ENCODE measurements at places on chromosomes 1 and 21.
A peak's percentile ranks its signal among the peaks of the same experiment; 100 is the strongest.

DNA sequence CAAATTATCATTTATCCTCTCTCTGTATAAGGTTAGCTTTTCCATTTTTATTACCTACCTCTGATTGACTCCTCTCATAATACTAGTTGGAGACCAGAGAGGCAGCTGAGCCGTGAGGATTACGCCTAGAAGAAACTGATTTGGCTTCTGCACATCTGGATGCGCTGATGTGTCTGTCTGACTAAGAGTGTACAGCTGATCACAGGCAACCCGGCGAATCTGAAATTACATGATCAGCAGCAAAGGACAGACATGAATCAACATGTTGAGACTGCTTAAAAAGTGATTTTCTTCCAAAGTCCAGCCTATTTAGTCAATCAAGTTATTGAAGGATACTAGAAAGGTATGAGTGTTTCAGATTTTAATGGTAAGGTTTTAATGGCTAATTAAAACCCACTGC, 81.2 kb downstream of the PCSK9 start:
- DNase-seq: no peak

DNA sequence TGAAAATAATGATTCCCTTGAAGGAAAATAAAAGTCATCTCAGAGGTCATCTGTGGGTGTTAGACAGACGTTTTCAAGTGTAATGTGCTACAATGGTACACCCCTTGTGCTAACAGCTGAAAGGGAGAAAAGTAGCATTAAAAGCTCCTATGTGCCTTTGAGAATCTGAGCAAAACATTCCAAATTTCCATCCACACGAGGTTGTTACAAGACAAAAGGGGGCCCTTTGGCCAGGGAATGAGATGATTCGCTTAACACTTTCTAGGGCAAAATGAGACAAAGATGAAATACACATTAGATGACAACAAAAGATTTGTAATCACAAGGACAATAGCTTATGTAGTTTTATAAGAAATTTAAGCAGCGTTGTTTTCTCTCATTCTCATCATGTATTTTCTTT, 303.6 kb downstream of the LMX1A start:
- no peak for DNase-seq

DNA sequence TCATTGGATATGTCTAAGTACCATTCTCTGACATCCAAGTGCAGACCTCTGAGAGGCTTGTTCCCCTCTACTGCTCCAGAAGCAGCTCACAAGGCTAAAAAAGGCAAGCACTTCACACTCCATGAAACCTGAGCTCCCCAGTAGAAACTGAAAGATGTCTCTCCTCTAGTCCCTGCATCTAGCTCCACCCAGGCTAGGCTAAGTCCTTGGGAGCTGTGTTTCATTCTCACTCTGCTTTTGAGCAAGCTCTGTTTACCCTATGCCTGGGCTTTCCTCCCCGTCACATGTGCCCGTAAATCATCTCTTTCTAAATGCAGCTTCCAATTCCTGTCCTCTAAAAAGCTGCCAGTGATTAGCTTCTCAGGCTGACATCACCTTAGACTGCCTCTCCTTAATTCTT, 39.0 kb downstream of the LRRC71 start:
- no peak for DNase-seq

DNA sequence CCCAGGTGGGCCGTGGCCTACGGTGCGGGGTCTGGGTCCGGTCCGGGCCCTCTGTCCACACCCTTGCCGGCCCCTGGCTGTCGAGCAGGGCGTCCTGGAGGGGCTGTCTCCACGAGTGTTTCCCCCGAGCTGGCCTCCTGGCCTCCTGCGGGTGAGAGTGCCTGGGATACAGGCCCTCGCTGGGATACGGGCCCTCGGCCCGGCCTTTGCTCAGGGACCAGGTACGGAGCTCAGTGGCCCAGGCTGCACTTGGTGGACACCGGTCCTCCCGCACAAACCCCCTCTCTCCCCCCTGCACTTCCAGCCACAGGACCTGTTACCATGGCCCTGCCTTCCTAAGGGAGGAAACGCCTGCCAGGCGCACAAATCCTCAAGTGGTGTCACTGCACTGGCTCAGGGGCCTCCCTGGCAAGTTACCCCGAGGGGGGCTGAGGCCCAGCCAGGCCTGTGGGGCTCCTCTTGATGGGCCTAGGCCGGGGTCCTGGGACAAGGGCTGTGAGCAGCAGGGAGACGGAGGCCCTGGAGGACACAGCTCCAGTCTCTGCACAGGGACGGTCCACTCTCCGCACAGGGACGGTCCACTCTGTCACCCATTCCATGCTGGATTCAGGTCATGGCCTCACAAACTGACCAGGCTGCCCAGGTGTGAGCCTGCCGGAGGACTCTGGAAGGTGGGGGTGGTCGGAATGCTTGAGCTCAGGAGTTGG, 18.2 kb upstream of the RNF223 start:
- no peak for DNase-seq

DNA sequence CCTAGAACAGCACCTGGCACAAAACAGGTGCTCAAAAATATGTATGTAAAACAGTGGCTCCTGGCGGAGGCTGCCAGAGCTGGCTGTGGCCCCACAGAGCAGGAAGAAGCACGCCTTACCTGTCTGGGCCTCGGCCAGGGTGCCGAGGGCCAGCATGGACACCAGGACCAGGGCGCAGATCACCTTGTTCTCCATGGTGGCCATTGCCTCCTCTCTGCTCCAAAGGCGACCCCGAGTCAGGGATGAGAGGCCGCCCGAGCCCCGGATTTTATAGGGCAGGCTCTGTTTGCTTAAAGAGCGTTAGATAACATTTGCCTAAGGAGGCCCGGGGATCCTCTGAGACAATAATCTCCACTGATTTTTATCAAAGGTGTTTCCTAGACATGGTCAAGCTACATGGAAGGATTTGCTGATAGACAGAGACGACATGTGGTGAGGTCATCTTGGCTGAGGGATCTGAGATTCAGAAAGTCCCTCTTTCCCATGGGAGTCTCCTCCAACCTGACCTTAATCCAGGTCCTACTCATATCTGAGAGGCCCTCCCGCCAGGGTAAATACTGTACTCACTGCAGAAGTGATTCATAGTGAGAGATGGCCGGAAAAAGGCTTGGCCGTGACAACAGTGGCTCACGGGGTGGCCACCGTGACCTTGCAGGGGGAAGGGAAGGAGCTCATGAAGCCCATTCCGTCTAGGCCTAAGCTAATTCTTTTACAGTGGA, at the start of gene TFF1:
TSS of gene TFF1 (minus strand) at position 244 of the 719 bp plus-strand sequence. CDS start at position 204, 40 bp downstream.
- DNase-seq: no peak

GRCh38 chr1:6872573-6873261, 87.5 kb downstream of the CAMTA1 start:
- no peak for DNase-seq

GRCh38 chr1:87754139-87754538, 425.5 kb downstream of the LMO4 start:
- no peak for DNase-seq

DNA sequence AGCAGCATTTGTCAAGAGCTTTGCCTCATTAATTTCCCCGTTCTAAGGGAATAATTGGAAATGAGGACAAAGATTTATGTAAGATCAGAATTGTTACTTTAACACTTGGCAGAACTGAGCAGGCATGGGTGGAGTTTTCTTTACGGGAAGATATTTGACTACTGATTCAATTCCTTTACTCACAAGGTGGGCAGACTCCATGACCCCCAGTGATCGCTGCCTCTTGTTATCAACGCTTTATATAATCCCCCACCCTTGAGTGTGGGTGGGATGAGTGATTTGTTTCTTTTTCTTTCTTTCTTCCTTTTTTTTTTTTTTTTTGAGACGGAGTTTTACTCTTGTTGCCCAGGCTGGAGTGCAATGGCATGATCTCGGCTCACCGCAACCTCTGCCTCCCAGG, 65.3 kb upstream of the TENT5B start:
- no peak for DNase-seq

GRCh38 chr1:171472183-171472647, 13.1 kb upstream of the PRRC2C start:
- no peak for DNase-seq

DNA sequence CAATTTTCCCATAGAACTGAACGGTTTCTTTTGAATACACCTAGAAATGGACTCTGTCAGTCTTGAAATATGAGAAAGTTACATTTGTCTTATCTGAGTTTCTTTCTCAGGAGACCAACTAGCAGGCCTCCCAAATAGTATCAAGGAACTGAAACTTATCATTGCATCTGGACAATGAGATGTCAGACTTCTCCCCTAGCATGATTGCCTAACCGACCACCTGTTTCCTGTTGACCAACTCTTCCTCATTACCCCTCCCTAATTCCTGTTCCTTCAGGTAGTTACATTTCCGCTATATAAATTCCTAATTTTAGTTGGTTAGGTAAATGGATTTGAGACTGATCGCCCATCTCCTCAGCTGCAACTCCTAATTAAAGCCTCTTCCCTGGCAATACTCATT, 1587.3 kb downstream of the NCAM2 start:
- DNase-seq: no peak

- no peak for DNase-seq
These were observed 630.5 kb downstream of the SMYD3 start for GRCh38 chr1:245876586-245876985.

GRCh38 chr1:28506907-28507246, 1.0 kb downstream of the RCC1 start:
- no peak for DNase-seq

- peak; percentile 50 for DNase-seq
These were observed 25.3 kb upstream of the RRP15 start for GRCh38 chr1:218259800-218260199.

GRCh38 chr21:36320421-36321324, 676 bp downstream of the MORC3 start:
- DNase-seq: peak; percentile 59

DNA sequence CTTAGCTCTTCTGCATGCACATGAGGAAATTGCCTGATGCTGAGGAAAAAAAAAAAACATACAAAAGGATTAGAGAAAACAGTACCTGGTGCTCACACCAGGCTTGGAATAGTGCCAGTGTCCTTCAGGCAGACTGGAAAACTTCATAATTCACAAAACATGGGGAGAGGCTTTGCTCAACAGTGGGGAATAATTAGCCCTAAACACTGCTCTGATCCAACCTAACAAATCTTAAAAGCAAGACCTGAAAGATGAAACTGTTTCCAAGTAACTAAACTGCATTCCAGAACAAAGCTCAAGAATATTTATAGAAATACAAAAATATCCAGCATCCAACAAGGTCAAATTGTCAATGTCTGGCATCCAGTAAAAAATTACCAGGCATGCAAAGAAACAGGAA, 124.8 kb downstream of the AK5 start:
- no peak for DNase-seq

- DNase-seq: no peak
These were observed 5.8 kb downstream of the TRIM33 start for GRCh38 chr1:114505148-114505561.

DNA sequence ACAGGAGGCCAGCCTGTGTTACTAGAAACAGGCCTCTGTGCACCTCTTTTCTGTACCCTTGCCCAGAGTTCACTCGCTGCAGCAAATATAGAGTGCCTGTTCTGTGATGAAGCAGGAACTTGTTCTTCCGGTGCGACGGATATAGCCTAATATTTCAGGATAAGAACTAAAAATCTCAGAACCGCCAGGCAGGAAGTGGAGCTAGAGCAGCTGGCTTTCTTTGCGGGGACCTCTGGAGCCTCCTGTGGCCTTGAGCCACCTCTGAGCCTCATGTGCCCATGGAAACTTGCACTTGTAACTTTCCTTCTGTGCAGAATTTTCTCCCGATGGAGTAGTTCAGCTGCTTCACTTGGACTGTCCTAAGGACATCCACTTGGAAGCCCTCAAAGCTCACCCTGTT, 44.5 kb upstream of the VAMP3 start:
- no peak for DNase-seq

DNA sequence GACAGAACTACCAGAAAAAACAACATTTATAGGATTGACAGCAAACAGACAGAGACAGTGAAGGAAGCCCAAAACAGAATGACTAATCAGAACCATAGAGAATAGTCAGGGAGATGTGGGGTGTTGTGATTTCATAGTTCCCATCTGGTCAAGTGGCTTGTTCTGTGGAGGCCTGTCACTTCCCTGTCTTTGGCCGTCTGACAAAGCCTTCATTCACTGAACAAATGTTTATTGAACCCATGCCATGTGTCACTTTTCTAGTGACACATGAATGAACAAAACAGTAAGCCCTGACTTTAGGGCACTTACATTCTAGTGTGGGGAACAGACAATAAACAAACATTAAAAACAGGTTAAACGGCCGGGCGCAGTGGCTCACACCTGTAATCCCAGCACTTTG, 3.2 kb upstream of the SRRM1 start:
- DNase-seq: no peak

DNA sequence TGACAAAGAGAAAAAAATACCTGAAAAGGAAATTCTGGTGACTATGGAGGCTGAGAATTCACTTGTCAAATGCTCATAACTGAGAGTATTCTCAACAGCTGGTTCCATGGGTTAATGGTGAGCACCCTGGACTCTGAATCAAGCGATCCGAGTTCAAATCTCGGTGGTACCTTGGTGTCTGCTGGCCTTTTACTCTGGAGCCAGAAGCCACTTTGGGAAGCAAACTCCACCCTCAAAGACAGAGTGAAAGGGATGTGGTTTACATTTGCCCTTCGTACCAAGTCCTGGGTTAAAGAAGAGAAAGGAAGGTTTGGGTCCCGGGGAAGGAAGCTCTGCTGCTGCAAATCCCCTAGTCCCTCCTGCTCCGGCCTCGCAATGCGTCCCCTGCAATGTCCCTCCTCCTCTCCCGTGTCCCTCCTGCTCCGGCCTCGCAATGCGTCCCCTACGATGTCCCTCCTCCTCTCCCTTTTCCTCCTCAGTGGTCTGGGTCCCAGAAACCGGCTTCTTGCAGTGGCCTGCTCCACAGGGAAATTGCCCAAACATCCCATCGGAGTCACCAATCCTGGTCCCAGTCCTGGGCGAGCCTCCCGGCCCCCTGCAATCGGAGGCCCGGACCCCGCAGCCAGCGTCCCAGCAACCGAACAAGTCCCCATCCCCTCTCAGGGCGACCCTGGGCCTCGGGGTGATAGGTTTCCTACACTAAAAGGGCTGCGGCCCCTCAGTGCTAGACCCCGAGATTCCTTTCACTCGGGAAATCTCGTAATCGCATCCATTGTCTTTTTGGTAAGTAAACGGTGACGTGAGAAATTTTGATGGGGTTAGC, 129.4 kb downstream of the PPIAL4G start:
- peak; percentile 94 for DNase-seq

- DNase-seq: no peak
These were observed 63.7 kb upstream of the B3GALNT2 start for GRCh38 chr1:235567812-235568503.

DNA sequence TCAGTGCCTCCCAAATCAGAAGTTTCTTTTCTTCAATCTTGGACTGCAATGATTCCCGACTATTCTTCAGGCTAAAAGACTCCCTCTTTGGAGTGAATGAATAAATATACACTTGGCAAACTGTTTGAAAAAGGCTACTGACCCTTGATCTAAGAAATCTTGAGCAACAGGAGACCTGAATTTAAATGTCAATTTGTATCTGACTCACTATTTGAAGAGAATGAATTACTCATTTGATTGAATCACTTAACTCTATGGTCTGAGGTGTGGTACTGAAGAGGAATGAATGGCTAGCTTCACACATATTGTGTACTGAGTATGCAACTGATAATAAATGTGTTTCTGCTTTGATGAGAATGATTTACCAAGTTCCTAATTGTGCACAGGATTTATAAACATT, 4.6 kb upstream of the SMG7 start:
- DNase-seq: no peak

GRCh38 chr21:41681939-41682718, 84.7 kb downstream of the RIPK4 start:
- DNase-seq: no peak

GRCh38 chr1:106249810-106250209, 806.7 kb upstream of the PRMT6 start:
- DNase-seq: no peak

Measured in SK-MEL-5 (cell line).